RPMI7951 (cell line): ENCODE measurements at places on chromosomes 13 and 19. TPM values are rescaled to one million over a fixed set of nuclear protein-coding genes. Genes with fewer than 3 reads are reported as not detected.

Gene PSG7
- not detected in 2 replicates for total RNA-seq

Gene UNC13A
- 0.10 and 0.12 TPM in 2 replicates for total RNA-seq

Gene ERICH6B
- not detected in 2 replicates for total RNA-seq

Gene ACP7
- 0.10 TPM in 1 of 2 replicates, not detected in the other for total RNA-seq

Gene SIAH3
- total RNA-seq, result not detected in 2 replicates

Gene MISP3
- total RNA-seq, result 4.1 and 6.7 TPM in 2 replicates

Gene DNAJC3
- total RNA-seq, result 30.0 and 31.1 TPM in 2 replicates

Gene CELF5
- not detected in 2 replicates for total RNA-seq

Gene PRODH2
- not detected in 2 replicates for total RNA-seq

Gene NANOS2
- total RNA-seq, result not detected in 2 replicates

Gene LILRB4
- not detected in 2 replicates for total RNA-seq

Gene ZC3H4
- 6.7 and 7.4 TPM in 2 replicates for total RNA-seq
